Vagina (tissue), 2 donors: ENCODE measurements at places on chromosomes 1 and 21. TPM values are rescaled to one million over a fixed set of nuclear protein-coding genes. Genes with fewer than 3 reads are reported as not detected.

GRCh38 chr1:82062206-82062605 lies 261.5 kb downstream of the ADGRL2 start:
- no peak for DNase-seq

- DNase-seq: no peak
These were observed 174.7 kb downstream of the LBR start for GRCh38 chr1:225253173-225253572.

DNA sequence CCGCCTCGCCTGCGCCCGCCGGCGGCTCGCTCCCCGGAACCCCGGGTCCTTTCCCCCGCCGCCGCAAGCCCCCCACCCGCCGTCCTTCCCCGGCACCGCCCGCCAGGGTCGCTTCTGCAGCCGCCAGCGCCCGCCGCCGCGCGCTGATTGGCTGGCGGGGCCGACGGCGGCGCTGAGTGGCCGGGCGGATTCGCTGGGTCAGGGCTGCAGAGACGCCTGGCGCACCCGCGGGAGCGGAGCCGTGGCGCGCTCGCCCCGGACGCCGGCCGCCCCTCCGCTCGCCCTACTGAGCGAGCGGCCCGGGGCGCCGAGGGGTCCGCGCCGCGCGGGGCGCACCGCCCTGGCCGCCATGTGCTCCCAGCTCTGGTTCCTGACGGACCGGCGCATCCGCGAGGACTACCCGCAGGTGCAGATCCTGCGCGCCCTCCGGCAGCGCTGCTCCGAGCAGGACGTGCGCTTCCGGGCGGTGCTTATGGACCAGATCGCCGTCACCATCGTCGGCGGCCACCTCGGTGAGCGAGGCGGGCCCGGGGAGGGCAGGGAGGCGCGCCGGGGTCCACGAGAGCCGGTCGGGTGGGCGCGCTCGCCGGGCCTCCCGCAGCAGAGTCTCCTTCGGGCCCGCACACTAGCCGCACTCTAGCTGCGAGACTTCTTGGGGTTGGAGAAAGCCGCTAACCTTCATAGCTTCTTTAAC lies at the start of gene RIMKLA:
Gene RIMKLA (plus strand): TSS at position 207 of the 694 bp plus-strand sequence. CDS start 143 bp downstream, at position 350.
- no peak for DNase-seq

GRCh38 chr1:19668888-19669287 lies 4.2 kb downstream of the HTR6 start:
- no peak for DNase-seq

- DNase-seq: no peak
These were observed 14.6 kb upstream of the TGFBR3 start for GRCh38 chr1:91900562-91900961.

DNA sequence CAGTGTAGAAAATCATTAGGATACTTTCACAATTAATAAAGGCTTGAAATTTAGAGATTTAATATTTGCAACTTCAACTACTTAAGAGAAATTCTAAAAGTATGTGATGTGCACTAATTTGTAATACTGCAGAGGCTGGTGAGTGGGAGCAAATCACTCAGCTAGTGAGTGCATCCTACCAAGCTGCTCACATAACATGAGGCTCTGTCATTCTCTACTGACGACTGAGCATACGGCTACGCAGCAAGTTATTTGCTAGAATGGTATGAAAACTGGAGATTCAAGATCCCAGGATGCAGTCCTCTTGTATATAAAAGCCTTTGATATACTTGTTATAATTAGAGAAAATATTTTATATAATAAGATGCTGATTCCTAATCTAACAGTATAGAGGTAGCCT lies 90.1 kb downstream of the ATP1B1 start:
- DNase-seq: no peak

DNA sequence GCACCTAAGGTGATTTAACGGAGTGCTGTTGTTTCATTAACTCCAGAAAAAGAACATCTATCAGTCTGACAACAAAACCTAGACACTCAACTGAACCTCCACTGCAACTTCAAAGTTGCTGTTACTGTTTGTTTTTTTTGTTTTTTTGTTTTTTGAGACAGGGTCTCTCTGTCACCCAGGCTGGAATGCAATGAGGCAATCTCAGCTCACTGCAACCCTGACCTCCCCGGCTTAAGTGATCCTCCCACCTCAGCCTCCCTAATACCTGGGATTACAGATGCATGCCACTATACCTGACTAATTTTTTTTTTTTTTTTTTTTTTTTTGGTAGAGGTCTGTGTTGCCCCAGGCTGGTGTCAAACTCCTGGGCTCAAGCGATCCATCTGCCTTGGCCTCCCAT lies 66.7 kb upstream of the SDC3 start:
- DNase-seq: no peak

DNA sequence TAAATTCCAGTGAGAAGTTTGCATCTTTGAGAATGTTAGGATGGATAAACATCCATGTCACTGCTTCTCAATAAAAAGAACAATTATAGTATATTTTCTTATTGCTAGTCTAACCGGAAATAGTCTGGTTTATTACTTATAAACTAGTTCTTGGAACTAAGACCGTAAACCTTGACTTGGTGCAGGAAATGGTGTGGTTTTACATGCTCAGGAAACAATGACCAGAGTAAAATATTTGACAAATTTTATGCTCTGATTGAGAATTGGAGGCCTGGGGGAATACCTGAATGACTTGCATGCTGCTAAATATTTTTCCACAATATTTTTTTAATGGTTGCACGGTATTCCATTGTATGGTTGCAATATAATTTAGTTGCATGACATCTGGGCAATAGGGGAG lies 76.3 kb downstream of the XCL2 start:
- no peak for DNase-seq

DNA sequence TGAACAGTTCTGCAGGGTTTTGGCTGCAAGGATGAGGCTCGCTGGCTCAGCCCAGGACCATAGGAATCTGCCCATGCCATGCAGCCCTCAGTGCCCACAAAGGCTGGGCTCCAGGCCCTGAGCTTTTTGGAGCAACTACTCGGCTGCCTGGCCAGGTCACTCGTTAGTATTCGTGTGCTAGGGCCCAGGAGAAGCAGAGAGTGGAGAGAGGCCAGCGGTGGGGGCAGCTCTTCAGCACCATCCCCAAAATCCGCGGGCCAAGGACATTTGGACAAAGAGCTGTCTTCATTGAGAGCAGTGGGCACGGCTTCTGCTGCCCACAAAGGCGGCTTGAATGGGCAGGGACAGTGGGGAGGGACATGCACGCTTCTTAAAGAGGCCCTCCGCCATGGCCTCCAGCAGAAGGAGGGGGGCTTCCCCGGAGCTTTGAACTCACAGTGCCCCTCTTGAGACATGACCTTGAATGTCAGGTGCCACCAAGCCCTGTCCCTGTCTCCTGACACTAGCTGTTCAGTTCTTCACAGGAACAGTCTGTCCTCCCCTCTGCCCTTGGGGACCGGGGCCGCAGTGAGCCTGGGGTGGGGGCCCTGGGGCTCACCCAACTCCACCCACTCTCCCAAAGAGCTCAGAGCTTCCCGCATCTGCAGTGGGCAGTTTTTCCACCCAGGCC lies 106.1 kb upstream of the ARHGEF16 start:
- no peak for DNase-seq

GRCh38 chr1:151070474-151071276 lies at the start of gene GABPB2:
GABPB2 (plus strand) TSS chr1:151070761; CDS start chr1:151088190, 17,429 bp downstream.
- DNase-seq: no peak

Gene CELA2A
- total RNA-seq: not detected
